SJSA1 (cell line): ENCODE measurements at places on chromosomes 3 and 15. TPM values are rescaled to one million over a fixed set of nuclear protein-coding genes. Genes with fewer than 3 reads are reported as not detected.

Gene POU1F1
- not detected in 2 replicates for total RNA-seq

Gene SCN10A
- not detected in 2 replicates for total RNA-seq

Gene SCN5A
- 1.6 and 4.1 TPM in 2 replicates for total RNA-seq

Gene MCTP2
- total RNA-seq = 0.18 and 0.72 TPM in 2 replicates

Gene IGSF11
- total RNA-seq = 0.18 and 1.0 TPM in 2 replicates

Gene CHRNA7
- total RNA-seq = 0.08 and 0.09 TPM in 2 replicates

Gene OSBPL10
- 5.3 and 6.9 TPM in 2 replicates for total RNA-seq

Gene SOX14
- not detected in 2 replicates for total RNA-seq

Gene COL6A5
- total RNA-seq = not detected in 2 replicates

Gene ACAN
- not detected in 2 replicates for total RNA-seq

Gene PLCD1
- 2.9 and 4.8 TPM in 2 replicates for total RNA-seq

Gene EIF2B5
- 49.5 and 62.3 TPM in 2 replicates for total RNA-seq

Gene DUOXA2
- total RNA-seq = not detected in 2 replicates

Gene SAMMSON
- total RNA-seq = not detected in 2 replicates

Gene KNG1
- total RNA-seq = not detected in 2 replicates

Gene GOLGA8Q
- total RNA-seq = 0.45 TPM in 1 of 2 replicates, not detected in the other

Gene GLDN
- 0.32 TPM in 1 of 2 replicates, not detected in the other for total RNA-seq

Gene C15orf40
- 22.7 and 29.0 TPM in 2 replicates for total RNA-seq

Gene NMNAT3
- not detected in 2 replicates for total RNA-seq

Gene KLHL40
- total RNA-seq = not detected in 2 replicates

Gene EPHB1
- not detected in 2 replicates for total RNA-seq

Gene CELF6
- total RNA-seq = 0.08 TPM in 1 of 2 replicates, not detected in the other

Gene COL6A6
- not detected in 2 replicates for total RNA-seq

Gene GRAMD1C
- 13.8 and 29.7 TPM in 2 replicates for total RNA-seq

Gene MAP2K1
- 43.9 TPM in 2 replicates for total RNA-seq

Gene METTL6
- total RNA-seq = 19.3 and 32.2 TPM in 2 replicates

Gene RLBP1
- total RNA-seq = 0.16 TPM in 1 of 2 replicates, not detected in the other

Gene GOLGA6D
- not detected in 2 replicates for total RNA-seq

Gene CCR2
- not detected in 2 replicates for total RNA-seq

Gene SCG5
- 0.87 TPM in 1 of 2 replicates, not detected in the other for total RNA-seq

Gene ECE2
- not detected in 2 replicates for total RNA-seq

Gene ADGRG7
- not detected in 2 replicates for total RNA-seq

Gene NLGN1
- 3.2 and 3.9 TPM in 2 replicates for total RNA-seq

Gene CAPN3
- 0.11 TPM in 1 of 2 replicates, not detected in the other for total RNA-seq

Gene CSPG5
- 0.24 TPM in 1 of 2 replicates, not detected in the other for total RNA-seq

Gene RAB11A
- total RNA-seq = 196 and 205 TPM in 2 replicates

Gene LINGO1
- not detected in 2 replicates for total RNA-seq

Gene FAM81A
- 1.6 and 2.8 TPM in 2 replicates for total RNA-seq

Gene CCDC13
- 0.39 and 1.0 TPM in 2 replicates for total RNA-seq

Gene PLSCR4
- total RNA-seq = 3.7 and 7.8 TPM in 2 replicates

Gene IGSF10
- 0.24 TPM in 1 of 2 replicates, not detected in the other for total RNA-seq

Gene PCLAF
- 116 and 125 TPM in 2 replicates for total RNA-seq

Gene CPNE9
- not detected in 2 replicates for total RNA-seq

Gene TMEM108
- total RNA-seq = not detected in 2 replicates

Gene MAP3K13
- 13.3 and 18.4 TPM in 2 replicates for total RNA-seq

Gene TNFSF10
- 1.0 TPM in 1 of 2 replicates, not detected in the other for total RNA-seq

Gene SLC35G2
- total RNA-seq = 29.0 and 39.4 TPM in 2 replicates
